ENCODE measurements at places on chromosomes 11 and 22. TPM values are rescaled to one million over a fixed set of nuclear protein-coding genes. Genes with fewer than 3 reads are reported as not detected.

- DNase-seq, result no peak
These were observed 137.4 kb downstream of the CADM1 start for GRCh38 chr11:115366826-115367225.

DNA sequence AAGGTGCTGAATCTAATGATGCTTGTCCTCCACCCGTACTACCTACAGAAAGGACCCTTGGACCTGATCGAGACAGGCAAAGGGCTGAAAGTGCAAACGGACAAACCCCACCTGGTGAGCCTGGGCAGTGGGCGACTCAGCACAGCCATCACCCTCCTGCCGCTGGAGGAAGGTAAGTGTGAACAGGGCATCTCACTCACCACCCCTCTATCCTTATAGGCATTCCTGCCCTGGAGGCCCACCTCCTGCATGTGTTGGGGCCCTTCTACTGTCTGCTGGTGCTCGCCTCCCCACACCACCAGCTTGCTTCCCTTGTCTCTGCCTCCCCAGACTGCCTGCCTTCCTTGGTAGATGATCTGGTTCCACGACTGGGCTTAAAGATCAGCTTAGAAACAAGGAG is 7.1 kb downstream of the PHLDB1 start:
- no peak for DNase-seq

DNA sequence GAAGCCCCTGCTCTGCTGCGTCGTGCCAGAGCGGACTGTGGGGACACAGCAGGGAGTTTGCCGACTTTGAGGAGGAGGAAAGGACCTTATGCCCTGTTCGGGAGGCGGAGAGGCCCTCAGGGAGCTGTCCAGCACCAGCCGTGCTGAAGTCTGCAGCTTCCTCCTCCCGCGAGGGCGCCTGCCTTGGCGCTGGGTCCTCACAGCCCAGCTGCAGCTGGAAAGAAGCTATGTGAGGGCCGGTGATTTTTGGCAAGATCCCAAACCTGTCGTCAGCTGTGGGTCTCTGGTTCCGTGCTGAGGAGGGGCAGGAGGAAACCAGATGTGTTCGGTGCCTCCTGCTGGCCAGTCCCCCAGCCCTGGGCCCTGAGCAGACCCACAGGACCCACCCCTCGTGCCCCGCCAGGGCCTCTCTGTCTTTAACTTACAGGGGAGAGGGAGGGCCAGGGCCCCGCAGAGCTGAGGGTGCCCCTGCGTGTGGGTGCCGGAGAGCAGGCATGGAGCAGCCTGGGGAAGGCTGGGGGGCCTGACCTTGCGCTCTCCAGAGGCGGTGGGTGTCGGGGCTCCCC is 12.0 kb downstream of the BRSK2 start:
- DNase-seq, result no peak

- DNase-seq, result no peak
These were observed 19.3 kb downstream of the RFPL1 start for GRCh38 chr22:29457730-29458129.

LARGE1 gene
- total RNA-seq, result 82.8 TPM
